ENCODE measurements at places on chromosomes 12 and 14. TPM values are rescaled to one million over a fixed set of nuclear protein-coding genes. Genes with fewer than 3 reads are reported as not detected.

Gene IL26
- not detected for total RNA-seq

Gene GYS2
- not detected for total RNA-seq

Gene CAPRIN2
- total RNA-seq: 7.4 TPM

Gene NAV3
- total RNA-seq: 0.04 TPM

Gene ZDHHC22
- not detected for total RNA-seq

Gene IL31
- not detected for total RNA-seq

All from K562 (cell line).